ENCODE measurements at places on chromosomes 12 and 14.

DNA sequence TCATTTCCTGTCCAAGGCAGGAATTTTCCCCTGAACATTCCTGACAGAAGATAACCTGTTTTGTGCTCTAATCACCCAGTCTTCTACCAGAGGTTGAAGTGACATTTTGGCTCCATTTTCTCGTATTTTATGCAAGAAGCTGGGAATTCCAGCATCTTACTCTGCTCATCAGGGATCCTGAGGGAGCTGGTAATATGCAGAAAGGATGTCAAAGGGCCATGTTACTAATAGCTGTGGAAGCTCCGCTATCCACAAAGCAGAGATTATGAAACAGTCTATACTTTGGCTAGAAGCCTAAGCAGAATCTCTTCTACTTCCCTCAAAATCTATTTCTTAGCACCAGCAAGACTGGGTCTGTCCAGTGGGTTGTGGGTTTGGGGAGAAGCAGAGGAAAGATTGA is 613.0 kb downstream of the DIO2 start:
- DNase-seq = no peak

- no peak for DNase-seq
Observed at GRCh38 chr14:53310412-53310811, 157.3 kb upstream of the DDHD1 start.

- no peak for DNase-seq
Observed at GRCh38 chr12:80692114-80692513, 15.3 kb upstream of the MYF6 start.

GRCh38 chr12:120228291-120229070 is 27.6 kb upstream of the RPLP0 start:
- peak; percentile 30 for DNase-seq

- no peak for DNase-seq
Observed at GRCh38 chr12:14207905-14208551, 157.5 kb upstream of the ATF7IP start.

DNA sequence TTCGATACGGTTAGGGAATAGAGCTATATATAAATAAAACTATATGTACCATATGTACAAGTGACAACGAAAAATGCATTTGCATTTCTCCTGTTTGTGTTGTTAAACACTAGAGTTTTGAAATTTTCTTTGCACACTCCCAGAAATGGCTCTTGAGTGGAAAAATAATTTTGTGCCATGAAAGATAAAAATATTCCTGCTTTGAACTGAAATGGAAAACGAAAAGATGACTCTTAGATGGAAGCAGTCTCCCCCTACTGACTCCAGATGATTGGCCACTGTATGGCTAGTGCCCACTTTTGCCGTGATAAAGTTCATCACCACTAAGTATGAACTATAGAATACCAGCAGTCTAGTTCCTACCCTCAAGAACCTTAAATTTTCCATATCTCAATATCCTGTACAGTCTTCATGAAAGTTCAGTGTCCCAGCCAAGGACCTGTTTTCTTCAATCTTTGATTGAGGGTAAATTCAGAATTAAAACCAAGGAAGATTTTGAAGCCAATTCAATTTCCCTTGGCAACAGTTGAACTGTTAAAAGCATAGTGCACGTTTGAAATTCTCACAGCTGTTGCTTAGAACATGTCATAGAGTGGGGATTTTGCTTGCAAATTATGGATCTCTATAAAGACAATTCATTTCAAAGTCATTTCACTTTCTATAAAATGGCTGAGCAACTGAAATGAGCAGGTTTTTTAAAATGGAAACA is 1.6 kb upstream of the PPP2R5E start:
- no peak for DNase-seq

DNA sequence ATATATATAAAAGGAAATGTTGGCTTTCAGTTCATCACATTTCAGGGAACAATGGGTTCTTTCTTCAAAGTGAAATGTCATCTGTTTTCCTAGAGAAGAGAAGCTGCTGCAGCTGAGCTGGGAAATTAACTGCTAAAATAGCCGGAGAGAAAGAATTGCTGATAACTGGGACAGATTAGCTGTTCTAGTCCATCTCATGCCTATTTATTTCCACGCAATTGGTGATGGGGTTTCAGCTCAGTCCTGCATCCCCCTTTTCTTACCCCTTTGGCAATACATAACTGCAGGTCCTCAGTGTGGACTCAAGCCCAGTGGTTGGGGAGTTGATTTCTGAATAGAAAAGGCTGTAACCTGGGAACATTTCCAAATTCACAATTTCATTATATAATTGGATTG is 436.9 kb upstream of the TMEM132C start:
- no peak for DNase-seq

DNA sequence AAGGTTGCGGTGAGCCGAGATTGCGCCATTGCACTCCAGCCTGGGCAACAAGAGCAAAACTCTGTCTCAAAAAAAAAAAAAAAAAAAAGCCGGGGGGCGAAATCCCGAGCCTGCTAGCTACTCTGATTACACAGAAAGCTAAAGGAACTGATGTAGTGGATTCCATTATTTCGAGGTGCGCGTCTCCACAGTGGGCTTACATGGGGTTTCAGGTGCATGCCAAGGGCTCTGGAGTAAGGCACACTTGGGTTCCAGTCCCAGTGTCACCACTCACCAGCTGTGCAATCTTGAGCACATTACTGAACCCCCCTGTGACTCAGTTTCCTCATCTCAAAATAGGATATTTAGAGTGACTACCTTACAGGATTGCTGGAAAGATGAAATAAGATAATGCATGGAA is 1.7 kb upstream of the RAB15 start:
- DNase-seq = no peak

GRCh38 chr14:24177041-24177825 is 5.4 kb downstream of the REC8 start:
- DNase-seq = no peak

DNA sequence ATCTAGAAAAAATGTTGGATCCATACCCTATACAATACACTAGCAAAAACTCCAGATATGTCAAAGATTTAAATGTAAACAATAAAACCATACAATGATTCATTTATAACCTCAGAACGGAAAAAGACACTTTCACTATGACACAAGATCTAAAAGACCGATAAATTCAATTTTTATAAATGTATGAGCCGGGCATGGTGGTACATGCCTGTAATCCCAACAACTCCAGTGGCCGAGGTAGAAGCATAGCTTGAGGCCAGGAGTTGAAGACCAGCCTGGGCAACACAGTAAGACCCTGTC is 2.5 kb upstream of the SOS2 start:
- no peak for DNase-seq

GRCh38 chr12:98799146-98799810 is 154.2 kb downstream of the APAF1 start:
- DNase-seq = no peak

GRCh38 chr14:88252498-88252897 is 70.6 kb downstream of the KCNK10 start:
- no peak for DNase-seq

- DNase-seq = no peak
Observed at GRCh38 chr14:51823706-51824105, 36.7 kb upstream of the GNG2 start.

DNA sequence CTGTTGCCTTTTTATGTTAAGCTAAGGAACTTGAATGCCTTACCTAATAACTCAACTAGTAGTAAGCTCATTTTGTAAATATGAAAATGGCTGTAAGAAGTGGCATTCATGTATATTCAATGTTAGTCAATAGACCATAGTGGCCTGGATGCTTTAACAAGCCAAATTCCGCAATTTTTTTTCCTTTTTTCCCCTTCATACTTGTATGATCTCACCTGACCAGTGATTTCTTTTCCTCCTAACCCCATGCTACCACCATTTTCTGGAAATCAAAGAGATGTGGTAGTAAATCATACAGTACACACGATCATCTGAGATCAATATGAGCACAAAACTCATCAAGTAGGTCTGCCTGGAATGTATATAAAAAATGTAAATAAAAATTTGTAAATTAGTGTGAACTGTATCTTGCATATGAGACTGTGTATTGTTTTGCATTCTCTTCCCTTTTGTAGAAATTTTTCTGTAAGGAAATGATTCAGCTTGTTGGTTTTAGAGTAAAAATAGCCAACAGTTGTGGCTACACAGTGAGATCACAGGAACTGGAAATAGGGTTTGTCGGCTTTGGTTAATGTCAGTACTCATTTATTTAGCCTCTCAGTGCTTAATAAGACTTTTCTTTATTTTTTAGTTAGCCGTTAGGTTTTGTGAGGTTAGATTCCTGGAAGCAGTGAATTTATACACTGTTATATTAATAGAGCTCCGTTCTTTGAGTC is 62.5 kb downstream of the ETNK1 start:
- DNase-seq = no peak

DNA sequence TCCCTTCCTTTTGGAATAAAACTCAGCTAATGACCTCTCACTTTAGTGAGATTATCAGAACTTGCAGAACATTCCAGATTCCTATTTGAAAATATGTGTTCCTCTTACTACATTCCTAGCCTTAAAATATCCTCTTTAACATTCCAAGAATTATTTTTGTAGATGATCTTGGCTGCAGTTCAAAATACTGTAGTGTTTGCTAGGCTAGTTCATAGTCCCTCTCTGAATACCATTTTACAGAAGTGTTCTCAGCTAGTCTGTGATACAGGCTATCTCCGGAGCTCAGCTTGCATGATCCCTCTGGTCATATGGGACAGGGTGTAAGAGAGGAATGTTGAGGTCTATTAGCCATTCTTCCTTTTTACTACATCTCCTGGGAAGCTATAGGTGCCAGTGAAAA is 17.6 kb upstream of the GPR33 start:
- DNase-seq = no peak

DNA sequence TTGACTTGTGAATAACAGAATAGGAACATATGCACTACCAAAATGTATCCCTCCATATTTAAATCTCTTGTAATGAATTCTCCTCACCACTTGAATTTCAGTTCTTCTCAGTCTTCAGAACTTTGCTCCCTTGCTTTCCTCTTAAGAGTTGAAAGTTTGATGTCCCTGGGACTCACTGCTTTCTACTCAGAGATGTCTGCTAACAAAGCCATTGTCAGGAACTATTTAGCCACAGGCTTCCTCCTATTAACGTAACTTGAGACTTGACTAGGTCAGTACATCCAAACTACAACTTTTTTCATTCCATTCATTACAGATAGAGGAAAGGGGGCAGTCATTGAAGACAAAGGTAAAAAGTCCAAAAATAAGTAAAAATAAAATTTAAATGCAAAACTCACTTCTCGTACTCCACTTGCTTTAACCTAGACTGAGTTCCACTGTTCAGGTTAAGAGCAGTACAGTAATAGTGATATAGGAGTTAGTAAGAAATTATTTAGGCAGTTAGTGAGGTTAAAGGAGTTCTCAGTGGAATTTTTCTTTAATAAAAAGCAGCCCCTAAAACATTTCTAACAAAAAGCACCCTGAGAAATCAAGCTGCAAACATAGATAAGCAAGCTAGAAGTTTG is 364.2 kb downstream of the SOX5 start:
- no peak for DNase-seq

GRCh38 chr14:103319422-103319821 is 14.6 kb upstream of the EIF5 start:
- DNase-seq = no peak

- no peak for DNase-seq
Observed at GRCh38 chr12:130686511-130686991, 29.5 kb downstream of the RIMBP2 start.

- no peak for DNase-seq
Observed at GRCh38 chr14:99672506-99673304, 11.4 kb upstream of the CYP46A1 start.

- no peak for DNase-seq
Observed at GRCh38 chr12:124844411-124845397, 19.0 kb downstream of the SCARB1 start.

- DNase-seq = no peak
Observed at GRCh38 chr14:100850841-100851585, 25.1 kb downstream of the MEG3 start.

GRCh38 chr14:45426685-45427282 is 173.8 kb upstream of the MIS18BP1 start:
- peak; percentile 78 for DNase-seq

DNA sequence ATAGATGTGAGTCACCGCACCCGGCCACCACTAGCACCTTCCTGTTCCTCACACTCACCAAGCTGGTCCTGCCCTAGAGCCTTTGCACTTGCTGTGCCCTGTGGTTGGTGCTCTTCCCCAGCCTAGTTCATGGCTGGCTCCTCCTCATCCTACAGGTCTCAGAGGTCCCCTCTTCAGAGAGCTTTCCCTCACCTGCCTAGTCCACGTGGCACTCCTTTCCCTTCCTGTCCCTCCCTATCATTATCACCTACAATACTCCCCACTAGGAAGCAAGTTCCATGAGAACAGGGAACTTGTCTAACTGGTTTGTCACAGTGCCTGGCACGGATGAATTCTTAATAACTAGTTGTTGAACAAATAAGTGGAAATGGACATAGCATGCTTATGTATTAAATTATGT is 24.0 kb upstream of the TMED10 start:
- DNase-seq = no peak

DNA sequence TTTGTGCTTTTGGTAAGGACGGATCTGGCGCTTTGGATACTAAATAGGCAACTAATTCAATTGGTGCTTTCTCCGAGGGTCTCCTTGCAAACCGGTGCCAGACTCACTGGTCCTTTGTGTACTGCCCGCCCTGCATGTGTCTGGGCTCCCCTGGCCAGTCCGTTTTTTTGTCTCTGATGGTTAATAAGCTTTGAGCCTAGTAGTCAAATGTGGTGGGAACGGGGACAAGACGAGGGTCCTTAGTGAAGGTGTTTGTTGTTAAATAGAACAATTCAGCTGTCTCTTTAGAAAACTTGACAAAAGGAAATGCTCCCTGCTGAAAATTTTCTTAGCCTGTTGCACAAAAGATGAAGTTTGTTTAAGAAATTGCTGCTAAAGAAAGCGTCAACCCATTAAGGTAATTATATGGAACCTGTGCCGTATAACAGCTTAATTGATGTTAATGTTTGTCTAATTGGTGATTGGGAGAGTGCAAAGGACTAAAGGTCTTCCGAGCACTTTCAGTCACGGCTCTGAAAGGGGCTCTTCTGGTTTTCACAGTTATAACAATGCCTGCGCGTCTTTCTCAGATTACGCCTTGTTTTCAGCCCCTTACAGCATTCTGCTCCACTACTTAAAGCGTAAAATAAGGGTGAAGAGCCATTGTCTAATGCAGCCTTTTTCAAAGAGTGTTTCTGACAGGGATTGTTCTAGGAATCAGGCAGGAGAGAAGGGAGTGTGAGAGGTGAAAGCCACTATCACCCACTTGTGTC is 537.4 kb downstream of the PRKD1 start:
- peak; percentile 76 for DNase-seq

GRCh38 chr12:2156333-2156732 is 103.5 kb downstream of the CACNA1C start:
- DNase-seq = no peak
